ENCODE measurements at places on chromosomes 3 and 15.

DNA sequence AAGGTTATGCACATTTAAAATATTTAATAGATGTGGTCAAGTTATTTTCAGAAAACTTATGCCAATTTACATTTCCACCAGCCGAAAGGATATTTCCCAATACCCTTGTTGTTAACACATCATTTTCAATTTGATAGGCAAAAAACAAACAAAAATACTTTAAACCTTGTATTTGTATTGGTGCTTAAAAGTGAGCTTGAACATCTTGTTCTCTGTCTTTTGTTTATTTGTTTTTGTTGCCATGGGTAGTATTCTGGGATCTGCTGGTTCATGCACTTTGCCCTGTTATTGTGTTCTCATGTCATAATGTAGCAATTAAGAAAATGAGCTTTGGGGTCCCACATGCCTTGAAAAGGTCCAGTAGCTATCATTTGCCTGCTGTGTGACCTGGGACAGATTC is 191.4 kb downstream of the LRTM1 start:
- DNase-seq = no peak

- DNase-seq = no peak
These were observed 441.7 kb downstream of the EPHA6 start for GRCh38 chr3:97256060-97256459.

- DNase-seq = no peak
These were observed 450.8 kb downstream of the OCA2 start for GRCh38 chr15:27648359-27648758.

GRCh38 chr3:21142949-21143348 is 608.1 kb downstream of the ZNF385D start:
- DNase-seq = no peak

DNA sequence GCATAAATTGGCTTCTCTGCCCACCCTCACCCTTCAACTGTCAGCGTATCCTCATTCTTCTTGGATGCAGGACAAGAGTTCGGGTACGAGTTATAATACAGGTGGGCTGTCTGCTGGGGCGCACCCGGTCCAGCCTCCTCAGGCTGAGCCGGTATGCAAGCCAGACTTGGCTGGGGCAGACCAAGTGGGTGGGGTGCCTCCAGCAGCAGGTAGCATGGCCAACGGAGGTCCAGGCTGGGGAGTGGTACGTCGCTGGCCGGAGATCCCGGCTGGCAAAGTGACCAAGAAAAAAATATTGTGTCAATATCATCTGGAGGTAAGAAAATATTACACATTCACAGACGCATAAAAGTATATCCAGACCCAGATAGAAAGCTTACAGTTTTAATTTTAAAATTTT is 45.6 kb downstream of the GATM start:
- DNase-seq = no peak

GRCh38 chr3:17964108-17964507 is 221.7 kb upstream of the TBC1D5 start:
- no peak for DNase-seq

DNA sequence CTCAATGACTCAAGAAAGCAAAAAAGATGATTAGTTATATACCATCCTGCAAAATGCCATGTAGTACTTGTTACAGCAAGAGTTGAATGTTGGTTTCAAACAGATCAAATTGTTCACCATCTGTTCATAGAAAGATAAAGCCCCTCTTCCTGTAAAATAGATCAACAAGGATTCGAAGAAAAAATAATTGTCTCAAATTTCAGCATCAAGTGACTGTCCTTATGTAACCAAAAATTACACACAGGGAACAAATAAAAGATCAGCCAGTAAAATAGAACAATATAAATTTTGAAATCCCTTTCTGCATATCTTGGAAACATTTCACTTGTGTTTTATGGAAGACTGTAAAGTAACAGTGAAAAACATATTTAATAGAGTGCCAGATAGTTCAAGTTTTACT is 165.1 kb upstream of the STAC start:
- no peak for DNase-seq

DNA sequence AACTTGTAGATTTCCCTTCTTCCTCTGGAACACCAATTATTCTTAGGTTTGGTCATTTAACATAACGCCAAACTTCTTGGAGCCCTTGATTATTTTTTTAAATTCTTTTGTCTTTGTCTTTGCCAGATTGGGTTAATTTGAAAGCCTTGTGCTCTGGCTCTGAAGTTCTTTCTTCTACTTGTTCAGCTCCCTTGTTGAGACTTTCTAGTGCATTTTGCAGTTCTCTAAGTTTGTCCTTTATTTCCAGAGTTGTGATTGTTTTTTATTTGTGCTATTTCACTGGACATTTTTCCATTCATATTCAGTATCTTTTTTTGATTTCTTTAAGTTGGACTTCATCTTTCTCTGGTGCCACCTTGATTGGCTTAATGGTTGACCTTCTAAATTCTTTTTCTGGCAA is 55.5 kb downstream of the TM2D3 start:
- no peak for DNase-seq

DNA sequence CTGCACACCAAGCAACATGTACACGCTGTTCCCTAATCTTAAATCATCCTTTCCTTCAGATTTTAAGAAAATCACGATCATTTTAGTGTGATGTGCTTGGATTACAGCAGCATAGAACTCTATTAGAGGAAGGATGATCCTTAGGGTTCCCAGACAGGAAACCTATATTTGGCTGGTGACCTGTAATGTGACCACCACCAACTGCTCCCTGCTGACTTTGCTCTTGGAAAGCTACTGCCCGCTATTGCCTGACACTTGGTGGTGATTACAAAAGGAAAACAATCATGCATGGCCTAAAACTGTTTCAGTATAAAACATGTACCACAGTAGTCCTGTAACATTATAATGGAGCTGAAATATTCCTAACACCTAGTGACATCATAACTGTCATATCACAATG is 27.2 kb upstream of the LMOD3 start:
- DNase-seq = no peak

GRCh38 chr3:195580744-195581443 is 2.8 kb downstream of the APOD start:
- DNase-seq = no peak

DNA sequence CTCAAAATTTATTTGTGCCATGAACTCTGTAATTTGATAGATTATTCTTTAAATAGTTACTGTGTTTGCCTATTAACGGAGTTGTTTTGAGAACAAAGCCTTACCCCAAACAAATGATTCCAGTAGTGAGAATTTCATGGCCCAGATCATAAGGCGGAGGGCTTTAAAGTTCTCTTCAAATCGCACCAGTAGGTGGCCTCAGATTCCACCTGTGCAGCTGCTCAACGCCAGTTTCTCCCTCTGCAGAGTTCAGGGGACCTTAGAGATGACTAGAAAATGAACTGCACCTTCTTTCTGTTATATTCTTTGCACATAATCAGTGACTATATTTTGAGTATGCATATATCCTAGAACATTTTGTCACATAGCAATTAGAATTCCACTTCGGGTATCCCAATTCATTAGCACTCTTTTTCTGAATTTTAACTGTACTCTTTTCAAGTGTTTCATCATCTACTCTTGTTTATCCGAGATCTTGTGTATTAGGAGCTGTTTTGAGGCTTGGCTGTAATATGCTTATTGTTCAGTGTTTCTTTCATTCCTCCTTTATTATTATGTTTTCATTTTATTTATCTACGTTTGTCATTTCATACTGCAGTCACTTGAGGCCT is 232.6 kb upstream of the CHRM5 start:
- no peak for DNase-seq

DNA sequence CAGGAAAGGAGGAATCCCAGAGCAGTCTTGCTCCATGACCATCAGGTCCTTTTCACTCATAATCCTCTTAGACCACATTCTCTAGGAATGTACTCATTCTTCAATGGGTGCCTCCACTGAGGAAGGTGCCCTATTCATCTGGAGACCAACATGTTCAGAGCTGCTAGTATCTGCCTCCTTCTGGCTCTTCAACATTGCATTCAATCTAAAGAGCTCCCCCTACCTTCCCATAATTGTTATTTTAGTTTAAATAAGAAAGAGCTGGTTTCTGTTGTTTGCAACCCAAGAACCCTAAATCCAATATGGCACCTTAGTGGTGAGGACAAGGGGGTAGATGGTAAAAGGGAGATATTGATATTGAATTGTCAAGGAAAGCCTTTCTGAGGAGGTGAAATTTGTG is 67.6 kb downstream of the SCN11A start:
- no peak for DNase-seq

DNA sequence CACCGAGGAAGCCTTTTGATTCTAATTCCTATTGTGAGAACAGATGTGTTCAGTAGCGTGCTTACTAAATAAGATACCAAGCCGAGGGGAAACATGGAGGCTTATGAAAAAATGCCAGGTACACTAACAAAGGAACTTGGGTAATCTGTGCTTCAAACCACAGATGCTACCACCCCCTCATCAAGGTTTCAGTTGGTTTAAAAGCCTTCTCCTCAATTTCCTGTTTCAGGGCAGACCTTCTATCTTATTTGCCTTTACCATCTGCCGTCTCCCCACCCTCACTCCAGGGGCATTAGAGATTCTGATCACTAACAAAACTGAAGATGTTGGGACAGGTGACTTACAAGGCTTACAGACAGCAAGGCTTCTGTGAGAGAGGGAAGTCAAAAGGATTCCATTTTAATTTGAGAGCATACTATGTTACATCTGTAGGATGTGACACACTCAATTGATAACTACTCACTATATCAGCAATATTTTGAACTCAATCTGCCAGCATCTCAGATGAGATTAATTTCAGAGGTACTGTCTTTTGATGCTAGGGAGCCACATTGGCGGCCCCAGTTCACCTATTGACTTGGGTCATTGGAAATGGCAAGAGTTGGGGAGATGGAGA is 60.6 kb upstream of the PLCL2 start:
- no peak for DNase-seq

All from activated T-helper 1 cell treated with anti-CD3 and anti-CD28 coated beads, Interleukin-12 subunit alpha, Interleukin-12 subunit beta, Interleukin-2, Interleukin-4 antibody, amounts not matched to agents 30 ng/mL and 10 ng/mL and 1 ng/mL, durations not matched to agents 14 hours and 24 hours and 36 hours (primary cell).